Mesothelial cell of epicardium (in vitro differentiated cells): ENCODE measurements at places on chromosomes 4 and X. TPM values are rescaled to one million over a fixed set of nuclear protein-coding genes. Genes with fewer than 3 reads are reported as not detected.

DNA sequence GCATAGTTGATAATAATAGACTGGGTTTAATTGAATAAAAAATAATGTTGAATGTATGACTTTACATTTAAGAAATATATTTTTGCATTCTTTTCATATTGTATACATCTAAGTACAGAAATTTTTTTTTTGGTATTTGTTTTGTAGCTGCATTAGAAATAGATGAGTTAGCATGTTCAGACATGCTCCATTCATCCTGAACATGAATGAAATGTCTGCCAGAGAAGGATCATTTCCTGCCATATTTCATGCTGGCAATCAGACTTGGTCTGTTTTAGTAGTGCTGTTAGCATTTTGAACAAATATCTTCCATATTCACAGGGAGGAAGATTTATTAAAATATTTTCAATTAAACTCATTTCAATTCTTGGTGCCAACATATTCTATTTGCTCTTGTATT is 98.9 kb downstream of the FRMPD4 start:
- H3K4me1 ChIP-seq = no peaks in the 10 kb centered on the region
- peaks cover 3% of the 10 kb centered on the region for H3K27me3 ChIP-seq
- no peak overlapping the region for H3K27ac ChIP-seq
- no peak for DNase-seq
- no peak overlapping the region for H3K4me3 ChIP-seq
- H3K36me3 ChIP-seq = no peaks in the 10 kb centered on the region

DNA sequence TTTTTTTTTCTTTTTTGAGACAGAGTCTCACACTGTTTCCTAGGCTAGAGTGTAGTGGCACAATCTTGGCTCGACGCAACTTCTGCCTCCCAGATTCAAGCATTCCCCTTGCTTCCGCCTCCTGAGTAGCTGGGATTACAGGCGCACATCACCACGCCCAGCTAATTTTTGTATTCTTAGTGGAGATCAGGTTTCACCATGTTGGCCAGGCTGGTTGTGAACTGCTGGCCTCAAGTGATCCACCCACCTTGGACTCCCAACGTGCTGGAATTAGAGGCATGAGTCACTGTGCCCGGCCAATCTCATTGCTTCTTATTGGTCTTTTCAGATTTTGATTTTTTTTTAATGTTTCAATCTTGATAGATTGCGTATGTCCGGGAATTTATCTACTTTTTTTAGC is 124.4 kb downstream of the NBDY start:
- DNase-seq = no peak
- H3K27ac ChIP-seq = no peak overlapping the region
- peaks cover 2% of the 10 kb centered on the region for H3K36me3 ChIP-seq
- no peaks in the 10 kb centered on the region for H3K4me1 ChIP-seq

The TBC1D8B gene
- total RNA-seq = 7.1 to 8.7 TPM (median 7.2 TPM) in 3 replicates

The TACR3 gene
- total RNA-seq = 0.07 TPM in 1 of 3 replicates, not detected in the others

The CFAP299 gene
- total RNA-seq = 0.22 TPM in 1 of 3 replicates, not detected in the others

The STK32B gene
- 0.69 to 0.96 TPM (median 0.81 TPM) in 3 replicates for total RNA-seq
